ENCODE measurements at places on chromosomes 3 and 15.
A peak's percentile ranks its signal among the peaks of the same experiment; 100 is the strongest.

GRCh38 chr3:43298761-43299160, 12.4 kb downstream of the SNRK start:
- peaks cover 10% of the 10 kb centered on the region for H3K36me3 ChIP-seq
- peaks cover 28% of the 10 kb centered on the region for H3K4me1 ChIP-seq
- no peak overlapping the region for H3K4me3 ChIP-seq
- H3K27me3 ChIP-seq: no peaks in the 10 kb centered on the region
- peak overlapping the region; percentile 38 for H3K27ac ChIP-seq

- peak; percentile 15 for DNase-seq
- peaks cover 4% of the 10 kb centered on the region for H3K36me3 ChIP-seq
- H3K27me3 ChIP-seq: no peaks in the 10 kb centered on the region
- no peak overlapping the region for H3K4me3 ChIP-seq
These were observed 348.6 kb downstream of the PLCL2 start for GRCh38 chr3:17233398-17233800.

- DNase-seq: no peak
- H3K27ac ChIP-seq: no peak overlapping the region
- H3K27me3 ChIP-seq: no peaks in the 10 kb centered on the region
- H3K36me3 ChIP-seq: peaks cover under 1% of the 10 kb centered on the region
- no peak overlapping the region for H3K4me3 ChIP-seq
- H3K4me1 ChIP-seq: peaks cover 17% of the 10 kb centered on the region
These were observed 49.1 kb upstream of the CCDC50 start for GRCh38 chr3:191280111-191280510.

DNA sequence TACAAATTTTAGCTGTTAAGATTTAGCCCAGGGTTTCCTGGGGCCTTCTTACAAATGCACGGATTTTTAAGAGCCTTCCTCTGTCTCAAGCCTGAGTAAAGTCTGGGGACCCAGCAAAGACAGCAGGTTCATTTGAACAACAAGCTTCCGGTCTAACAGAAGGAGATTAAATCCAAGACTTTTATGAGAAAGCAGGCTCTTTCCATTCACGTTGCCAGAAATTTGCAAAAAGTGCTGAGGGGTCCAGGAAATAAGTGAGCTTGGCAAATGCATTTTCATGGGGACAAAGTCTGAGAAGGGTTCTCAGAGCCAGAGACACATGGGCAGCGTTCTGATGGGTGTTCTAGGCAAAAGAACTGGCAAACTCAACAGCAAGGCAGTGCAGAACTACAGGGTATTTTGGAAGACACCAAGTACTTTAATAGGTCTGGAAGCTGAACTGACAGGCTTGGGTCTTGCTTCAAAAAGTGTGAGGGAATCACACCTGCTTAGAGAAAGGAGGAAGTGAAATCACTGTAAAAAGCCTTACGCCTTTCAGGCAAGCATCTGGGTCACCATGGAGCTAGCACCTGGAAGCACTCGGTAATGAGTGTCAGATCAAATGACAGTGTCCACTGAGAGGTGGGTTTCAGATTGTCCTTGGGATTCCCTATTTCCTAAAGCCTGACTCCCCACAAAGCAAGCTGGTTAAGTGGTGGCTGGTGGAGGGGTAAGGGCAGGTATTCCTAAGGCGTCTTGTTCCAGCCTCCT, 115.8 kb upstream of the ARHGEF3 start:
- H3K4me1 ChIP-seq: peaks cover 53% of the 10 kb centered on the region
- peak overlapping the region; percentile 77 for H3K4me3 ChIP-seq
- H3K36me3 ChIP-seq: peaks cover 6% of the 10 kb centered on the region
- H3K27me3 ChIP-seq: no peaks in the 10 kb centered on the region
